ENCODE measurements at places on chromosomes 5 and 9.

DNA sequence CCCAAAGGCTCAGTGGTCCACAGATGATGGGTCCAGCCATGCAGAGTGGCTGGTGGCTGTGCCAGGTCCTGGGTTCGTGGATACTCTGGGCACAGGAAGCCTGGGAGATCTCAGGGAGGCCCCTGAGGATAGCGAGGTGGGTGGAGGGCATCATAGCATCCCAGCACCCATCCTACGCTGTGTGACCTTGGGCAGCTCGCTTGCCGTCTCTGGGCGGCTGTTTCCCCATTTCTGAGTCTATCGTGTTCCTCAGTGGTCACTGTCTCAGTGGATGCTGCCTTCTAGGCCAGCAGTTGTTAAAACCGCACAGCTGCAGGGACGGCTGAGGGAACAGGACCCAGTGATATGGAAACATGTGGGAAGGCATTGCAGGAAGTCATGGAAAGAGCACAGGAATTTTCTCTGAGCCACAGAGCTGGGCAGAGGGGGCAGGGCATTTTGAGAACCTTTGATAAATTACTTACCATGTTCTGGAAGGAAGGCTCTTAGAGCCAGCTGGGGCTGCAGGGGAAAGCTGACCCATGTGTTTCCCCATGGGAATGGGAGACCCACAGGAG, 86.4 kb upstream of the COL5A1 start:
- DNase-seq = no peak

DNA sequence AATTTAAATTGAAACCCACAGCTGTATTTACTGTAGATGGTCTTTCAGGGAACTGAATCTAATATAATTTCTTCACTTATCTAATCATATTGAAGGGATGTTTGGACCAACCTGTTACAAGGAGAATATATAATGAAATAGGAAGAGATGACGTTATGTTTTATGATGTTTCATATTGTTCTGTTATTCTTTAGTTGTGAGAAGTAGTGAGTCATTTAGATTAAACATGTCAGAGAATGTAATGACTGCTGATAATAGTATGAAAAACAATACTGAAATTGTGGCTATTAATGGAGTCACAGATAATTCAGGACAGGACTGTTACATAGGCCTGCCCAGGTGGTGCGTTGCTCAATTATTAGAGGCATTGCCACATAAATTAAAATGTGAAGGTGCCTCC, 1993.4 kb downstream of the EFNA5 start:
- no peak for DNase-seq

- no peak for DNase-seq
Observed at GRCh38 chr5:129069292-129069691, 25.3 kb upstream of the ISOC1 start.

- DNase-seq = no peak
Observed at GRCh38 chr5:53397845-53398244, 82.6 kb upstream of the FST start.

- no peak for DNase-seq
Observed at GRCh38 chr5:73437101-73437776, 11.3 kb downstream of the FOXD1 start.

DNA sequence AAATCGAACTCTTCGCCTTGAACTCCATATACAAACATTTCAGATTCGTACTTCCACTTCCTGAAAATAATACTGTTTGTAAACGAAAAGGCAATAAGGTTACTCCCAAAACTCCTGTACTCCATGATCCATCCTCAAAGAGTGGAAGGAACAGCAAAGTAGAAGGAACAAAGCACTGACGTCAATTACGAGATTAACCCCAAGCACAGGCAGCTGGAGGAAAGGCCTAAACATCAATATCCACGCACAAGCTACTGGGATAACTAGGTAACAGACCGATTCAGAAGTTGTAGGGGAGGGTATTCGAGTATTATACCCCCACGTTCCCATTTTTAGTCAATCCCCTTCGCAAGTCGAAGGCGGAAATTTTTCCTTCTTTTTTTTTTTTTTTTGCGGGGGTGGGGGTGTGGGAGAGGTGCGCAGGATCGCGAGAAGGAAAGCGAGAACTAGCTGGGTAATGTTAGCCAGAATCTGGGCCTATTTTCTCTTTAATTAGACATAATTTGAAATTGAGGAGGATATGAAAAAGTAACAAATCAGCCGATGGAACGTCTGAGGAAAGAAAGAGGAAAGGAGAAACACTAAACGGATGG, 909 bp downstream of the AFF4 start:
- DNase-seq = peak; percentile 23

- DNase-seq = no peak
Observed at GRCh38 chr9:89219637-89220036, 41.0 kb upstream of the SHC3 start.

DNA sequence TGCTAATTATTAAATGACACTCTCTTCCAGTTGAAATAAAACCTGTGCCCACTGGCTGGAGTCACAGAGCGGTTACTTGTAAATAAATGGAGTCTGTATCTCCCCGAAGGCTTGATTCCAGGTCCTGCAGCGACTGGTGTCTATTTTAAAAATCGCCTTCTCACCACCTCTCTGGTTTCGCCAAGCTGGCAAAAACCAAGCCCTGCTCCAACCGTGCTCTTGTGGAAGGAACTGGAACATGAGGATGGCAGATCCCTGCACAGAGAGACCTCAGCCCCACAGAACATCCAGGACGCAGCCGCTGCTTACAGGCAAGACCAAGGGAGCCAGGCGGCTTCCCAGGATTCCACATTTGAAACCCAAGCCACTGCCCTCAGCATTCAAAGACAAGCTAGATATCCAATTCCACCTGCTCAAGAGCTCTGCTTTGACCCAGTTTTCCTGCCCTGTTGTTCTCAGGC, 15.0 kb downstream of the SEMA4D start:
- DNase-seq = no peak

DNA sequence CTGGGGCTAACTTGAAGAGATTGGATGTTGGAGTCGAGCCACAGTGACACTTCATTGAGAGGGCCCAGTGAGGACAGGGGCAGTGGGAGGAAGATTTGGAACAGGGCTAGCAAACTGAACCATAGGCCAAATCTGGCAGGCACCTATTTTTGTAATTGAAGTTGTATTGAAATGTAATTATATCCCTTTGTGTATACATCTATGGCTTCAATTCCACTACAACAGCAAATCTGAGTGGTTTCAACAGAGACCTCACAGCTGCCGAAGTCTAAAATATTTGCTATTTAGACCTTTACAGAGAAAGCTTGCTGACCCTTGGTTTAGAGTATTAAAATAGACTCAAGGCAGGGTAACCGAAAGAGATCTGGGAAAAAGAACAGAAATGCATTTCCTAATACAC, 4.7 kb upstream of the TNFSF8 start:
- no peak for DNase-seq

DNA sequence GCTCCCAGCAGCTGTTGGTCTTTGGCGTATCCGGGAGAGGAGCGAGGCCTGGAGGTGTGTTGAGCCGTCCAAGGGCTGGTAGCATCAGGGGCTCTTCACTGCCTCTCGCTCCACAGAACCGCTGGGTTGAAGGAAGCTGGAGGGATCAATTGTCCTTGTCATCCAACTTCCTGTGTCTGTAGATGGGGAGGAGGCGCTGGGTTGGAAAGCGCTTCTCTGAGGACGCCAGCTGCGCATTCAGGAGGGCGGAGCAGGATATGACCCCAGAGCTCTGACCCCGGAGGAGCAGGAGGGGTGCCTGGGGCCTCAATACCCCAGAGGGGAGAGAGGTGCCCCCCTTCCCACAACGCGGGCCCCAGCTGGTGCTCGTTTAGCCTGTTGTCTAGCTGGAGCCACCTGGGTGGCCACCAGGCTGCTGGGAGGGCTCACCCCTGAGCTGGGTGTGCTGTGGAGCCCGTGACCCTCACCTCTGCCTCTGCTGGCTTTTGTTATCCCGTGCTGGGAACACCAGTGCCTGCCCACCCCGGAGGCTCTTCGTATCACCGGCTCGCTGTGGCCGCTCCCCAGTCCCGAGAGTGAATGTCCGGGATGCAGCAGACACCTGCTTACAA, 2.0 kb upstream of the DBH start:
- no peak for DNase-seq

DNA sequence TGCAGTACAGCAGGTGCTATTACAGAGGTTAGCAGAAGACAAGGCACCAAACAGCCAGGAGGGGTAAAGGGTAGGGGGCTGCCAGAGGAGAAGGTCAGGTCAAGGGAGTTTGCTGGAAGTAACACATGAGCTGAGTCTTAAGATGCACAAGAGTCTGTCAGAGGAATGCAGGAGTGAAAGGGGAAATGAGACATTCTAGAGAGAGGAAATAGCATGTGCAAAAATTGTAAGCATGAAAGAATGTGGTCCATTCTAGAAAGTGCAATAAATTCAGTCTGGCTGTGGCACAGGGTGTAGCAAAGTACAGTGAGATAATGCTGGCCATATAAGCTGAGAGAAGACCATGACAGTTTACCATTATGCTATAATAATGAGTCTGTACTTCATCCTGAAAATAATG, 6.6 kb downstream of the GOLGA1 start:
- no peak for DNase-seq

GRCh38 chr5:27290172-27290571, 251.8 kb upstream of the CDH9 start:
- no peak for DNase-seq

- DNase-seq = no peak
Observed at GRCh38 chr5:32500181-32500580, 55.6 kb upstream of the ZFR start.

DNA sequence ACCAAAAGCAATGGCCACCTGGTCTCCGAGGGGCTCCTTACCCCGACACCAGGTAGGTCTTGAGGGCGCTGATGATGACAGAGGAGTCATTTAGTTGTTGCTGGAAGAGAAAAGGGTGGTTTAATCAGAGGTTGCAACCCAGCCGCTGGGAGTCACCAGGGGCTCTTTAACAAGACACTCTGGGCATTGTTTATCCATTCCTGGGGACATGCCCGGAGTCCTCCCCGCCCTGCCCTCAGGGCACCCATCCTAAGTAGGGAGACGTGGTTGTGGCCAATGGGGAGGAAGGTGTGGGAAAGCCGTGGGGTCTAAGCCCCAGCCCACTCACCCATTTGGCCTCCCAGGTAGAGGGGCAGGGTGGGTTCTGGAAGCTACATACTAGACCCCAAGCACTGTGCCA, 3.1 kb downstream of the PTGES2 start:
- DNase-seq = no peak

- no peak for DNase-seq
Observed at GRCh38 chr9:110255463-110256379, 586 bp downstream of the TXN start.

GRCh38 chr5:145887217-145887616, 14.4 kb upstream of the GRXCR2 start:
- DNase-seq = no peak

GRCh38 chr5:99059685-99060084, 130.9 kb upstream of the CHD1 start:
- DNase-seq = no peak

GRCh38 chr5:58963361-58963760, 380.5 kb downstream of the RAB3C start:
- DNase-seq = no peak

GRCh38 chr5:116297296-116297814, 212.5 kb downstream of the COMMD10 start:
- DNase-seq = no peak

DNA sequence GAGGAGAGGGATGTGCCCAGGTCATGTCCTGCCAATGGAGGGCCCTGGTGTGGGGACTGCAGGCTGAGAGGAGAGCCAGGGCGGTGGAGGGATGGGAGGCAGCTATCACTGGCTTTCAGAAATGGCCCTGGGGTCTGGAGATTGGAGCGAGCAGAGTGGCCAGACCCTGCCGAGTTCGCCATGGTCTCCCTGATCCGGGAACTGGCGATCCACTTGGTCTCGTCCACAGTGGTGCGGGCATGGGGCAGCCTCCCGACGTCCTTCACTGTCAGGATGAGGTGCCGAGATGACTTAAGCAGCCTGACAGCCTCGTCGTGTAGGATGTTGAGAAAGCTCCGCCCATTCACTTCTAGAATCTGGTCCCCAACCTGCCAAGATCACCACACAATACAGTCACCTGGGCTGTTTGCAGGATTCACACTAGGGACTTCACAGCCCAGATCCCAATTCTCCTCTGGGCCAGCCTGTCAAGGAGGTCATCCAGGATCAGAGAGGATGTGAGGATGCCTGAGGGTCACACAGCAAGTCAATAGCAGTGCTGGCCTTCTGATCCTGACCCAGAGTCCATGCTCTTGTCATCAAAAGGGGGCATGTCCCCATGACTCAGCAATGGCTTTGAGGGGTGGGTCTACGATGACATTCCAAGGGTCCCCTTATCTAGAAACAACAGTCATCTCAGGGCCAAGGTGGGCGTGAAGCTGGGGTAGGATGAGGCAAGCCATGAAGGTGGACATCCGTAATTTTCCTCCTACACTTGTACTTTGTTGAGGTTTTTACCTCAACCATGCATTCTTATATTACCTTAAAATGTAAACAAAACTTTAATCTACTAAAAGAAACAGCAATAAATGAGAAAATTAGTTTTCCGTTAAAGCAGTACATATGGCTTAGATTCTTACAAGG, 38.5 kb upstream of the AKNA start:
- no peak for DNase-seq

- peak; percentile 20 for DNase-seq
Observed at GRCh38 chr9:134570151-134570621, 71.4 kb upstream of the COL5A1 start.
